ENCODE measurements at places on chromosomes 6 and 20.

DNA sequence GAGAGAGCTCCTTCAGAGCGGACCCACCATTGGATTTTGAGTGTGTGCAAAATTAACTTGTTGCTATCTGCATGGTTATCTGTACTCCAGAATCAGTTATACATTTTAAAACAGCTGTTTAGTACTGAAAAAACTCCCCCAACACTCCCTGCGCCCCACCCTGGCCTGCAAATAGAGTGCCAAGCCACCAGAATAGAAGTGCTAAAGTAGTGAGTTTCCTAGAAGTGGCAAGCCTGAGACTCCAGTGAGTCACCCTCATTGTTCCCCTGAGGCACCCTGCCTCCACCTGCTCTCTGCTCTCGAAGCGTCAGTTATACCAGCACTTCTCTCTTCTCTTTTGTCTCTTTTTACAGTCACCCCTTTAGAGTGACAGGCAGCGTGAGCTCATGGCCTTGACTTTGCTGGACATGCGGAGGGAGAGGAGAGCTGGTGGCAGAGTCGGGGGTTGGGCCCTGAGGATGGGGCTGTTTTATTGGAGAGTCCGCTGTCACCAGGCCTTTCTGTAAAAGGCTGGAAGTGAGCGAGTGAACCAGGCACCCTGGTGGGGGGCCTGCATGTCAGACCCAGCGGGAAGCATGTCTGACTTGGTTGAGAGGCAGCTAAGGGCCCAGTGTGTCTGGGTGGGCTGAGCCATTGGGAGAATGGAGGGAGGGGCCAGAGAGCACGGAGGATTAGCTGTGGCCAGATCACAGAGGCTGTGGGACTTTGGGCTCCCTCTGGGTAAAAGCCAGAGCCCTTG, 10.4 kb downstream of the IGF2R start:
- DNase-seq = no peak

GRCh38 chr6:124722141-124722878, 239.9 kb upstream of the RNF217 start:
- no peak for DNase-seq

DNA sequence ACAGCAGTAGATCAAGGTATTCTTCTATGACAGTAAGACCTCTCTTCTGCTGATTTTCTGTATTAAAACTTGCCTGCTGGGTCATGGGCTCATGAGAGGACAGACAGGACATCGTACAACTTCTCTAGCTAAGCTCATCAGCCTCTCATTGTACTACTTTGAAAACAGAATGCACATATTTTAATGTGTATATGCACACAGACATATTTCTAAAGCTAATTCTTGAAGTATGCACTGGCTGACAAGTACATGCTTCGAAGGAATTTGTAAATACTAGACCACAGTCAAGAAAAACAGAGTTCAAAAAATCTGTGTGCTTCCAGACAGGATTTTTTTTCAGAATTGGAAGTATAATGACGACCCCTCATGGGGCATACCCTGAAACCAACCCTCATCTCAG, 81.7 kb upstream of the CD83 start:
- no peak for DNase-seq

DNA sequence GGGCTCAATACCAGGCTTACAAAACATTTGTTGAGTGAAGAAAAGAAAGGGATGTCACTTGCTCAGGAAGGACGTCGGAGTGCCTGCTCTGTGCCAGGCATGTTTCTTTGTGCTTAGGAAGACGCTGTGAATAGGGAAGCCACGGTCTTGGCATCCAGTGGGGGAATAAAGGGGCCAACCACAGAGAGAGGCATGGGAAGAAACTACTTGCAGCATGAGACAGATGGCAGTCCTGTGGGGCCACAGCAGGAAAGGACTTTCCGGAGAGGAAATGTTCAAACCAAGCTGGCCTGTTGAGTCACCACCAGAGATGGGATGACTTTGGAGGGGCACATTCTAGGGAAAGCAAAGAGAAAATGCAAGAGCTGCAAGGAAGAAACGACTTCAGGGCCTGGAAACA, 173.2 kb downstream of the CDH26 start:
- peak; percentile 5 for DNase-seq

DNA sequence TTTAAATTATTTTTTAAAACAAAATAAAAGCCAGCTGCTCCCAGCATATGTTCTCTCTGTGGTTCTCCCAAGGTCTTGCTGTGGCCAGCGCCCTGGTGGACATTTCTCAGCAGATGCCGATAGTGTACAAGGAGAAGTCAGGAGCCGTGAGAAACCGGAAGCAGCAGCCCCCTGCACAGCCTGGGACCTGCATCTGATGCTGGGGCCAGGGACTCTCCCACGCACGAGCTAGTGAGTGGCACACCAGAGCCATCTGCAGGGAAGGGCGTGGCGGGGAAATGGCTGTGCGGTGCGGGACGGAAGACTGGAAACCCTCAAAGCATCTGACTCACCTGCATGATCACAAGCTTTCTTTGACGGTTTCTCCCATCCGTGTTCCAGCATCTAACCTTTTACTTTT, 16.5 kb downstream of the GFRA4 start:
- DNase-seq = peak; percentile 21

GRCh38 chr6:7615611-7616383, 25.8 kb downstream of the SNRNP48 start:
- DNase-seq = peak; percentile 61

DNA sequence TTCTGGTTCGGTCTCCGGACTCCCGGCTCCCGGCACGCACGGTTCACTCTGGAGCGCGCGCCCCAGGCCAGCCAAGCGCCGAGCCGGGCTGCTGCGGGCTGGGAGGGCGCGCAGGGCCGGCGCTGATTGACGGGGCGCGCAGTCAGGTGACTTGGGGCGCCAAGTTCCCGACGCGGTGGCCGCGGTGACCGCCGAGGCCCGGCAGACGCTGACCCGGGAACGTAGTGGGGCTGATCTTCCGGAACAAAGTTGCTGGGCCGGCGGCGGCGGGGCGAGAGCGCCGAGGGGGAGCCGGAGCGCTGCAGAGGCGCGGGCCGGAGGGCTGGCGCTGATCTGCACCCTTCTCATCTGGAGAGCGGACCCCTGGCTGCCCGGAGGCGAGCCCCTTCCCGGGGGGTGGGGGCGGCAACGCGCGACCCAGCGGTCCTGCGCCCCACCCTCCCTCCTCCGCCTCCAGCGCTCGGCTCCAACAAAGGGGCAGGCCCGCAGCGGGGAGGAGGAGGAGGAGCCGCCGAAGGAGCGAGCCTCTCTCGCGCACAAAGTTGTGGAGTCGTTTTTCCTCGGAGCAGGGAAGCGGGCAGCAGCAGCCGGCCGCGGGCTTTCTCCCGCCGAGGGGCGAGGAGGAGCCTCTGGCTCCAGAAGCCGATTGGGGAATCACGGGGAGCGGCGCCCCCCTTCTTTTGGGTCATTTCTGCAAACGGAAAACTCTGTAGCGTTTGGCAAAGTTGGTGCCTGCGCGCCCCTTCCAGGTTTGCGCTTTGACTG, at the start of gene UTRN:
UTRN (plus strand) TSS at position 553 of the 765 bp plus-strand sequence. CDS start 6,494 bp downstream, outside the sequence.
- DNase-seq = no peak

- peak; percentile 36 for DNase-seq
Observed at GRCh38 chr6:124055963-124056362, 252.3 kb downstream of the NKAIN2 start.

DNA sequence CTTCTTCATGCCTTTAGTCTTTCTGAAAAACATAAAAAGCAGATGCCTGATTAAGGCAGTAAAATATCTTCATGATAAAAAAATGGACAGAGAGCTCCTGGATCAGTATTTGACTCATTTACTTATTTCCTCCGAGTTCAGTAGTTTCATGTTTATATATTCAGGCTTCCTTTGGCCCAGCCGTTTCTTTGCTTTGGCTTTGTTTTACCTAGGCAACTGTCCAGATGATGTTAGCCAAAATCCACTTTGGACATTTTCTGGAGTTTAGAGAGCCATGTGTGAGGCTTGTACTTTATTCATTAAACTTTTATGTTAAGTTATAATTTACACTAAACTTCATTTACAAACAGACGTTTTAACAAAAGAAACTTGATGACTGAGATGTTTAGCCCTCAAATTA, 307.1 kb upstream of the RSPO3 start:
- peak; percentile 23 for DNase-seq

DNA sequence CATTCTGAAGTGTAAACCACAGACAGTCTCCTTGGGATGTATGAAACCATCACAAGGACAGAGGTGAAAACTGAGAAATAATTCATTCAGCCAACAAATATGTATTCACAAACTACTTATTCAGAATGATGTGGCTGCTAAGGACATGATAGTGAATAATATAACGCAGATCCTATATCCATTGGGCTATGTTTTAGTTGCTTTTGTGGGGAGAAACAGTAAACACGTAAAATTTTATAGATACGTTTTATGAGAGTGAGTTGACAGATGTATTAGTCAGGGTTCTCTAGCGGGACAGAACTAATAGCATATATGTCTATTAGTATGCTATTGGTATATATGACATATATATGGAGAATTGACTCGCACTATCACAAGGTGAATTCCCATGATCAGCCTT, 402.5 kb downstream of the RFPL4B start:
- DNase-seq = no peak

GRCh38 chr6:12716298-12716916, at the start of gene PHACTR1:
Gene PHACTR1, plus strand, starts transcription at chr6:12716767.
- peak; percentile 9 for DNase-seq

DNA sequence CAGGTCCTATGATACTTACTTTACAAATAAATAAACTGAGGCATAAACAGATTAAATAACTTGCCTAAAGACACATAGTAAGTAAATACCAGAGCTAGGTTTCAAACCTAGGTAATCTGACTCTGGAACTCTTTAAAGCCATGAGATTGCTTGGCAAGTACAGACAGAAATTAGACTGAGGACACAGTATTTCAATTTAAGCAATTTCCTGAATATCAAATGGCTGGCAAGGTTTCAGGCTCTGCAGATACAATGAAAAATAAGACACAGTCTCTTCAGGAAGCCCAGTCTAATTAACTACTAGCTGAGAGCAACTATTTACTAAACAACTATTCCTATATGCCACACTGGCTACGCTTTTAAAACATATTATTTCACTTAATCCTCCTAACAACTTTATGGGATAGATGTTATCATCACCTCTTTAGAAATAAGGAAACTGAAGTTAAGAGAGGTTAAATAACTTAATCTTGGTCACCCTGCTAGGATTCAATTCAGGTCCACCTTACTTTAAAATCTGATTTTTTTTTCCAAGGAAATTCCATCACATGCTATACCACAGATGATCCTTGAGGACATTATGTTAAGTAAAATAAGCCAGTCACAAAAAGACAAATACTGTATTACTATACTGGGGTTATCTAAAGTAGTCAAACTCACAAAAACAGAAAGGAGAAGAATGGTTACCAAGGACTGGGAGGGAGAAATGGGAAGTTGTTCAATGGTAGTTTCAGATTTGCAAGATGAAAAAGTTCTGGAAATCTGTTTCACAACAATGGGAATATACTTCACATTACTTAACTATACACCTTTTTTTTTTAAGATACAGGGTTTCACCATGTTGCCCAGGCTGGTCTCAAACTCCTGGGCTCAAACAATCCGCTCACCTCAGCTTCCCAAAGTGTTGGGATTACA, 4.1 kb downstream of the TRPC4AP start:
- no peak for DNase-seq

DNA sequence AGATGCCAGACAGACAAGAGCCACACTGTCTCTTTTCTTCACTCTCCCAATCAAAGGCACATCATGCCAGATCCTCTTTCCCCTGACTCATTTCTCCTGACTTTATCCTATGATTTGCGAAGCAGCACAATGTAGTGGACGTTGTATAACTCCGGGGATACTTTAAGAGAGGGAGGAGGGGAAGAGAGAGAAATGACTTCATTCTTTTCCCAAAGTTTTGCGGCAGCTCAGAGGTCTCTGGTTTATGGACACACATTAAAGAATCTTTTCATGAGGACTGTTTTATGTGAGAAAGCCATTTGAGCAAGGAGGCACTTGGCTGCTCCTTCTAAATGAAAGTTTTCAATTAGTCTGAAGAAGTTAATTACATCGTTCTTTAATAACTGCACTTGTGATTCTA, 75.1 kb upstream of the MC3R start:
- no peak for DNase-seq

DNA sequence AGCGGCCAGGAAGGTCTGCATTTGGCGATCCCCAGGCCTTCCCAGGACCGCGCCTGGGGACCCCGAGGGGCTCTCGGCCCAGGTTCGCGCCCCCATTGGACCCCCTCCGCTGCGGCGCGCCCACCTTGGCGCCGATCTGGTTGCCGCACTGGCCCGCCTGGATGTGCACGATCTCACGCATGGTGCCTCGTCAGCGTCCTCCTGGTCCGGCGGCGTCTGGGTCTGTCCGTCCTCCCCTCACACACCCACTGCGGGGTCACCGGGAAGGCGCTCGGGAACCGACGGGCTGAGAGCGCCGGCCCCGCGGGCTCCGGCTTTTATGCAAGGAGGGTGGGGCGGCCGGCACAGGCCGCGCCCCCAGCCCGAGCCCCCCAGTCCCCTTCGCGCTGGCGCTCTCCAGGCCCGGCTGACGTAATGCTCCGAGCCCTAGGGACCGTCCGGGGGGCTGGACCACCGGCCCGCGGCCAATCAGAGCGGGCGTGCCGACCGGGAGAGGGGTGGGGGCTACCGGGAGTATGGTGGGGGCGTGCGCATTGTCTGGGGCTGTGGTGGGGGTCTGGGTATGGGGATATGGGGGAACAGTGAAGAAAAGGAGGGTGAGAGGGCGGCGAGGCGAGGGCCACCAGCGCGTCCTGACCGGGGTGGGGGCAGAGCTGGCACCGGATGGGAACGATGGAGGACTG, at the start of gene TUBB2B:
TUBB2B (minus strand) TSS at position 291 of the 683 bp plus-strand sequence; CDS start at position 181, 110 bp downstream.
- DNase-seq = no peak

DNA sequence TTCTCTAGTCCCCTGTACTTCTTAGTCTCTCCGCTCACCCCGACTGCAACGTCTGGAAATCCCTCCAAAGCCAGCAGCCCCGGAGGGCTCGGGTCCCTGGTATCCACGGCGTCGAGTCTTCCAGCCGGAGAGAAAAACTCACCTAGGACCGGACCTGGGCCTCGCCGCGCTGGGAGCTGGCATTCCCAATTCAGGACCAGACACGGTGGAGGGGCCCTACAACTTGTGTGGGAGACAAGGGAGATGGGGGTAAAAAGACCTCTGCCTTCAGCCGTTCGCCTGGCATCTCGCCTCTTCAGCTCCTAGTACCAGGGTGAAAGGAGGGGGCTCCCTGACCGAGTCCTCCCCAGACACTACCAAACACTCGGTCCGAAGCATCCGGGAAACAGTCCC, 64.3 kb downstream of the GPX5 start:
- peak; percentile 45 for DNase-seq

DNA sequence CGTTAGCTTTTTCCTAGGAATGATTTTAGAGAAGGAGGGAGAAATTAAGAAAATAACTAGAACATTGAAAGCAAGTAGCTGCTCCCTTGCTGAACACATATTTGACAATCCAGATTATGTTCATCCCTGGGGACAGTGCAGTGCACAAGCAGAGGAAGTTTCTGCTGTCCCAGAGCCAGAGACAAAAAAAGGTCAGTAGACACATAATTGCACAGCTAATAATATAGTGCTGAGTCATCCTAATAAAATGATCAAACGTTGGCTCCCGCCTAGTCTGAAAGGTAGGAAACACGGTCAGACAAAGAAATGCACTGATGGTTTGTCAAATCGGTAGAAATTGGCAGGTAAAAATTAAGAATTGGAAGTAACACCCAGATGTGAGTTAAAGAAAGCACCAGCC, 21.7 kb upstream of the SSTR4 start:
- DNase-seq = no peak

- no peak for DNase-seq
Observed at GRCh38 chr20:47093320-47093966, 198.8 kb downstream of the EYA2 start.
